ENCODE measurements at places on chromosomes 7 and 10.

DNA sequence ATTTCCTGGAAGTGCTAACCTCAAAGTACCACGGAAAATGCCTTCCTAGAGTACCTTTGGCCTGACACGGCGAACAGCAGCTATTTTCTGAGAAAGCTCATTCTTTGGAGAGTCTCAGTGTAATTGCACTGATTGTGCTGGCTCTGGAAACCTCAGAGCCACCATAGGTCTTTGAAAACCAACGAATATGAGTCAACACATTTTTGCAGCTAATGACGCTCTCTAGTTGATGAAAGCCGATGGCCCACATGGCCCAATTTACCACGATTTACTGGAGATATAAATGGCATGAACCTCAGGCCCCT is 187.1 kb downstream of the ADARB2 start:
- DNase-seq: no peak

DNA sequence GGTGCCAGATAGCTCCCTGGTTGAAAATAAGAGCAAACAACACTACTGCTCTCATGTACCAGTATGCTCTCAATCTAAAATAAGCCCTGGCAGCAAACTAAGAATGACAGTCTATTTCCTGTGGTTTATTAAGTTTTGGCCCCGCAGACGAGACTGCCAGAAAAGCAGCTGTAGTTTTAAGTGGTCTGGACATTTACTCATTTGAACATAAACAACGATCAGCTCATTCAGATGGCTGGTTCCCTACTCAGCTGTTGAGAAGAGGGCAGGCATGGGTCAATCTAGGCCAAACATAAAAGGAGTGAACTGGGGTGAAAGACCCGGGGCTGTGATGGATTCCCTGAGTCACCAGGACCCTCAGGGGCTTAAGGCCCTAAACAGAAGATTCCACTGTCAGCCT is 4.5 kb downstream of the TRIL start:
- DNase-seq: peak; percentile 90

GRCh38 chr7:100896732-100897608 is 1.3 kb upstream of the ACHE start:
- peak; percentile 55 for DNase-seq

GRCh38 chr7:26147030-26147429 is 5.0 kb upstream of the NFE2L3 start:
- no peak for DNase-seq

DNA sequence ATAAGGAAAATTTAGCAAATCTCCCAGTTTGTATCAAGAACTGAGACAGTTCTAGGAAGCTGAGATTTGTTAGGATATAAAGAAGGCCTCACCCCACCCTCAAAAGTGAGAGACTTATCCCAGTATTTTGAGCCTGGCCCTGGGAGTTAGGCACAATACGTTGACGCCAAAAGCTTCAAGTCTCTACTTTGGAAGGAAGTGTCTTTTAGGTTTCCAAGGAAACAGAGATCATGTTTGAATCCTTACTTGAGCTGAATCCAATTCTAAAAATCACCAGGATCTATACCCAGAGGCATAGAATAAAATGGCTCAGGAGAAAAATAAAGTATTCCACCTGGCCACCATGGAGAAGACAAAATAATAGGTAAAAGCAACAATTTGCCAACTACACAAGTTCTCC is 115.9 kb upstream of the NRG3 start:
- no peak for DNase-seq

- DNase-seq: peak; percentile 28
These were observed at the start of gene CHRM2 for GRCh38 chr7:136868496-136869000. TSS of gene CHRM2 (plus strand) at chr7:136868652. CDS start at chr7:137014866, 146,214 bp downstream.

DNA sequence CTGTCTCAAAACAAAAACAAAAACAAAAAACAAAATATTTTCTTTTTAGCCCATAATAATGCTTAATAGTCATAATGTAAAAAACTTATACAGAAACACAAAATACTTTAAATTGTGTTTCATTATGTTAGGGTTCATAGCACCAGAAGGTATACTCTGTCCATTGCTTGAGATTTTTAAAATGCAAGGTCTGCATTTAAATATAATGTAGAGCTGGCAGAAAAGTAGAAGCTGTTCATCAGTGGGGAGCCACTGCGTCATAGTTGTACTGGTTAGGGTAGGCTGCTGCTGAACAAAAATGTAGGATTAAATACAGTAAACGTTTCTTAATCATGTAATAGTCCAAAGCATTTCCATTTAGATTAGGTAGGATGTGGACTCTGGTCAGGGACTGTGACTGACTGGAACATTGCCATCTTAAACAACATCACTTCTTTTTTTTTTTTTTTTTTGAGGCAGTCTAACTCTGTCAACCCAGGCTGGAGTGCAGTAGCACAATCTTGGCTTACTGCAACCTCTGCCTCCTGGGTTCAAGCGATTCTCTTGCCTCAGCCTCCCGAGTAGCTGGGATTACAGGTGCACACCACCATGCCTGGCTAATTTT is 85.2 kb downstream of the ANKIB1 start:
- DNase-seq: no peak

GRCh38 chr7:6136475-6136874 is 105.3 kb downstream of the ANKRD61 start:
- DNase-seq: no peak

Data from myocyte (in vitro differentiated cells).